ENCODE measurements at places on chromosomes 2 and 18.

GRCh38 chr2:100615886-100616285 lies 53.1 kb downstream of the PDCL3 start:
- no peak for DNase-seq

- DNase-seq = no peak
Measured at GRCh38 chr2:158359846-158360245, 96.7 kb downstream of the CCDC148 start.

GRCh38 chr18:70182548-70182947 lies 22.9 kb downstream of the RTTN start:
- DNase-seq = no peak

DNA sequence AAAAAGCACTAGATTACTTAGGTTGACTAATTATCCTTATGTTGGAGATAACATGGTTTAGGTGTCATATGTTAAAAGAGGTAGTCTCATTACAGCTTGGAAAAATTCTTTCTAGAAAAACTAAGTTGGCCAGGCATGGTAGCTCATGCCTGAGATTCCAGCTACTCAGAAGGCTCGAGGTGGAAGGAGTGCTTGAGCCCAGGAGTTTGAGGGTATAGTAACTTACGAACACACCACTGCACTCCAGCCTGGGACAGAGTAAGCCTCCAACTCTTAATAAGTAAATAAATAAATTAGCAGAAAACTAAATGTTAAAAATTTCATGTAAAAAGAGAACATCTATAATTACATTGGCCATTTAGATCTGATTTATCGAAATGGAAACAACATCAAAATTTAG lies 177.2 kb downstream of the NR4A2 start:
- DNase-seq = no peak

DNA sequence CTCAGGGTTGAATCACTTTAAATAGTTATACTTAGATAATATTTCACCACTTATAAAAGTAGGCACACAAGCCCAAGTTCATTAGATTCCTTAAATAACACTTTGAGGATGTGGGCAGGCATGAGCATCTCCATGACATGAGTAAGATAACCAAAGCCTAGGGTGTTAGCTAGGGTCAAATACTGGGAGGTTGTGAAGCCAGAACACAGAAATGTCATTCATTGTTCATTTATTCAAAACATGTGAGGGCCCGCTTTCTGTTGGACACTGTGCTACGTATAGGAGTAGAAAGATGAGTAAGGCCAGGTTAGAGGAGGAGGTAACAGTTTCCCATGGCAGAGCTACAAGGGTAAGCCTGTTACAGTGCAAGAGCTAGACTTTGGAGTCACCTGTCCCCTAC lies 93.5 kb upstream of the NEDD4L start:
- no peak for DNase-seq

DNA sequence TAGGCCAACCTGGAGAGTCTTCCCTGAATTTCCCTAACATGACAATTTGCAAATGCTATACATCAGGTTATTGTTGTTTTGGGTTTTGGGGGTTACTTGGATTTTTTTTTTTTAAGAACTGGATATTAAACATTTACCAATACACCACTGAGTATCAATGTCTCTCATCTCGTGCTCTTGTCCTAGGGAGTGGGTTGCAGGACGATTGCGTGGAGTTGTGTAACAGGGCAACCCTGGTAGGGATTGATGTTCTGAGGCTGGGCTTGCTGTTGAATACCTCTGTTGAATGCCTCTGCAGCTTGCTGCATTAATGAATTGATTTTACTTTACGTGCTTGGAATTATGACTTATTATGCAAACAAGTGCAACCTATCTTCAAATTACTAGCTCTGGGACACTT lies 18.8 kb upstream of the FOSL2 start:
- DNase-seq = no peak

DNA sequence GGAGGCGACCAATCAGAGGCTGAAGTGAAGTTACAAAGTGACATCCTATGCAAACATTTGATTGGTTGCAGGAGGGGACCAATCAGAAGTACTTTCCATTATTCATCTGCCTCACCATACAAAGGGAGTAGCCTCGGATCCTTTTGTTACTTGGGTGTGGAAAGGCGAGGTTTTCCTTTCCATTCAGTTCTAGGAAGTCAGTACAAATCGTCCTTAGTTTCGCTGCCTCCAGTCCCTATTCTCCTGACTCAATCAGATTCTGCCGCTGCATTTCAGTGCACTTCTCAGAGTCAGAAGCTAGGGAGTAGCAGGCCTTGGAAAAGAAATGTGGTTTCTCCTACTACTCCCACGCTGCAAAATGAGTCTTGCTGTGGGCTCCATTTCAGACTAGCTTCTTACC lies 149.4 kb downstream of the DTNA start:
- no peak for DNase-seq

DNA sequence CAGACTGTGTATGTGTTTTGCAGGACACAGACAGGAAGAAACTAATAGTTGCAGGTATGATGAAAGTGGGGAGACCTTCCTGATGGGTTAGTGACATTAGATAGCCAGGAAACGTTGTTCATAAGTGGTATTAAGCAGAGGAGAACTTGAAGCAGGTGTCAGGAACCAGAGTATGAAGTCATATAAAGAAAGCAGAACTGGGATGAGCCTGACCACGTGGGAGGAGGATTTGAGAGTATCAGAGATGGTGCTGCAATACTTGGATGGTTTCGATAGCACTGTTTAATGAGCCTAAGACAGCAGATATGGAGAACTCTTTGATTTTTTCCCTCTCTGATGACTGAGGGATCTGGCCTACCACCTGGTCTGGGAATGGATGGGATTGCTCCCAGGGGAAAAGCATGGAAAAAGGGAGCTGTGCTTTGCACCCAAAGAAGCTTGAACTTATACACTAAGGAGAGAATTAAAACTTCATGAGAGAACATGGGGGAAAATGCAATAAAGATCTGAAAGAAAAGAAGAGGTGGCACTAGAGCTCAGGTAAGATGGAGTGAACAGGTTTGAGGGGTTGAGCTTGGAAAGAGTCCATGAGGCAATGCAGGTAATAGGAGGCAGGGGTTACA lies 226.0 kb upstream of the LRRTM1 start:
- DNase-seq = no peak

- no peak for DNase-seq
Measured at GRCh38 chr2:235903782-235904584, 264.2 kb downstream of the GBX2 start.

DNA sequence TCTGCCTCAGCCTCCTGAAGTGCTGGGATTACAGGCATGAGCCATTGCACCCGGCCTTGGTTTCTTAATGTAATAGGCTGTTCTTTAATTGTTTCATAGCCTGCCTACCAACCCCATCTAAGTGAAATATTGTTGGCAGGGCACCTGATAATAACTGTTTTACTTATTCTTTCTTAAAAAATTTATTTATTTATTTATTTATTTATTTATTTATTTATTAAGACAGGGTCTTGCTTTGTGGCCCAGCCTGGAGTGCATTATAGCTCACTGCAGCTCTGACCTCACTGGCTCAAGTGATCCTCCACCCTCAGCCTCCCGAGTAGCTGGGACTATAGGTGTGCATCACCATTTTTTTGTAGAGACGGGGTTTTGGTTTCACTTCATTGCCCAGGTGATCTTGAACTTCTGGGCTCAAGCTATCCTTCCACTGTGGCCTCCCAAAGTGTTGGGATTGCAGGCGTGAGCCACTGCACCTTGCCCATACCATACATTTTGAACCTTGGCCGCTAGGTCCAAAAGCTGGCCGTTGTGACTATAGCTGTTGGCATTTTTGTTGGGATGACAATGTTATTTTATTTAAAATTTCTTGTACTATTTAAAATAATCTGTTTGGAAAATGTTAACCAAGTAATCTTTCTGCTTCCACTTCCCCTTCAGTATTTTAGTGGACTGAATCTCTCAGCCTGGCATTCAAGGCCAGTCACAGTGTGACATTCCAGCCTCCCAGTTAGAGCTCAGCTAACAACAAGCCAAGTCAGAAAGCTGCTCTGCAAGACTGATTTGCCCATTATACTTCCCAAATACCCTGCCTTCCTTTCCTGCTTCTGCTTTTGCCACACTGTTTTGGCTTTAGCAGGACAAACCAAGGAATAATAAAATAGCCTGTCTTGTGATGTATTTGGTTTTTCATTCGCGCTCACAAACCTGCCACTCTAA lies 52.4 kb downstream of the BABAM2 start:
- no peak for DNase-seq

DNA sequence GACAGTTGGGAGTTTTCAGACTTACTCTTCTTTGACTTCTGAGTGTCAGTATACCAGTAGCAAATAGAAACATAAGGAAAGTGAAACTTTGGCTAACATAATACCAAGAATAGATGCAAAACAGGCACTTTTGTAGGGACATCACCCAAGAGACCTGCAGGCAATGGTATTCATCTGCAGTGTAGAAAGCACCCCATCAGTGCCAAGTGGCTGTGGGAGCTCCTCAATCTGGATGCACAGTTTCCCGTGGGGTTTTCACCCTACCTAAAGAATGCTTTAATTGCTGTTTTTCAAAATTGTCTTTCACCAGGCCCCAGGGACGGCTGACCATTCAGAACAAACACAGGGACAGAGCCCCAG lies 96.6 kb upstream of the GPR45 start:
- DNase-seq = no peak

GRCh38 chr18:35662293-35663062 lies 80.9 kb downstream of the GALNT1 start:
- no peak for DNase-seq

GRCh38 chr18:74114116-74114515 lies 33.5 kb downstream of the FBXO15 start:
- no peak for DNase-seq

DNA sequence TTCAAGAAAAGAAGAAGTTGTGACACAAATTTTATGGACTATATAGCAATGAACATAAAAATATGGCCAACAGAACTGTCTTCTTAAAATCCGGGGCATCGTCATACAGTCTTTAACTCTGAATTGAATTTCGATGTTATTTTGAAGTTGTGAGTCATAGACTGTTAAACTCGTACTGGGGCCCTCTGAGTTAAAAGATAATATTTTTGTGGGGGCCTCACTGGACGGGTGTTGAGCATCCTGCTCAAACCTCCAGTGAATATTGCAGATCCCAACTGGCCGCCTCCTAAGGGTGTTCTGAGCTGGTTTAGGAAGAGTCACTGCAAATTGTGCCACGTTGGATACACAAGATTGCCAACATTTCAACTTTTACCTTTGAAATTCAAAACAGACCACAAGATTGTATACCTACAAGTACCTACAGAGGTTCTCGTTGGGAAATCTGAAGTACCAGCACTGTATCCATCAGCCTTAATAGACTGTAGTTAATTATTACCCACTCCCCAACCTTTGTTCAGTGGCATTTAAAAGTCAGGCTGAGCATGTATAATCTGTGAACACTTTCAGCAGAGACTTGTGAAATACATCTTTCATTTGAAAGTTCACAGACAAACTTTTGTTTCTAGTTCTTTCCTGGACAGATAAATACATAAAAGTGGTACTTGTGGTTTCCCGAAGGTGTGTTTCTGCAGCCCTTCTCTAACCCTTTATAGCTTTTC lies 27.8 kb downstream of the KLHL23 start:
- peak; percentile 81 for DNase-seq

- no peak for DNase-seq
Measured at GRCh38 chr2:60621688-60622429, 68.4 kb upstream of the BCL11A start.

DNA sequence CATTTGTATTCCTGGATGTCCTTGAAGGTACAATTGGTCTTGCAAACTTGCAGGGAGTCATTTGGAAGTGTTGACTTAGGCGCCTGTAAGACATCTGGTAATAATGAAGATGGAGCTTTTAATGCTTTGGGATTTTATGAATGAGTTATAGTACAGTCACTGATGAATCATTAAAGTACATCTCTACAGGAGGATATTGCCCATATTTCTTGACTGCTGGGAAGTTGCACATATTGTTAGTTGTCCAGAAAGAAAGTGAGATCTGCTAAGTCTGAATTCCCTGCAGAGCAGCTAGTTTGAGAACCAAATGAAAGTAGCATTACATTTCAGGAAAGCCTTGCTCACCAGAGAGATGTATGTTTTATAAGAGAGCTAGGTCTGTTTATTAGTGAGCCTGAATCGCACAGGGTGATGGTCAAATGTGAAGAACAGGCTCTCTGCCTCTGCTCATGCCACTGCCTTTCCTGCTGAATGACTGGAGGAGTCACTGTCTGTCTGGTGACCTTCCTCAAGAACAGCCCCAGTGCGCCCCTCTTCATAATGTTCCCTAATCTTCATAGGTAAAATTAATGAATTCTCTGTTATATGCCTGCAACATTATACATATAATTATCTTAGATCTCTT lies 138.9 kb upstream of the KLHL14 start:
- DNase-seq = no peak

DNA sequence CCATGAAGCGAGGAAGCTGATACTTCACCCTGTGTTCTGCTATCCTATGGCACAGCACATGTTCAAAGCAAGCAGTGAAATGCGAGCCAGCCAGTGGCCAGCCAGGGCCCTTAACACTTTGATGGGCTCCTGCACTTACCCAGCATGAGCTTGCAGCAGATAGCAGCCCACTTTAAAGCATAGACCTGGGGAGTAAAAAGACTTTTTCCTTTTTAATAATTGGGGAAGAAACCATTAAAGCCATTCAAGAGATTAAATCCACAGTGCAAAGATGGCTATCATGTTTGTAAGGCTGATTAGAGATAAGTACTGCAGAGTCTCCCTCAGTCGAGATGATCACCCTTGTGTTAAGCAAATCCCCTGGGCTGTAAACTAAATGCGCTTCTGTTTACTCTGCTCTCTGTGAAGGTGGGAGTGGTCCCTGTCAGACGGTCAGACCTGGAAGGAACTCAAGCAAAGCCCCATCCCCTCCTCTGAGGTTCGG lies 15.7 kb downstream of the CCBE1 start:
- DNase-seq = no peak

DNA sequence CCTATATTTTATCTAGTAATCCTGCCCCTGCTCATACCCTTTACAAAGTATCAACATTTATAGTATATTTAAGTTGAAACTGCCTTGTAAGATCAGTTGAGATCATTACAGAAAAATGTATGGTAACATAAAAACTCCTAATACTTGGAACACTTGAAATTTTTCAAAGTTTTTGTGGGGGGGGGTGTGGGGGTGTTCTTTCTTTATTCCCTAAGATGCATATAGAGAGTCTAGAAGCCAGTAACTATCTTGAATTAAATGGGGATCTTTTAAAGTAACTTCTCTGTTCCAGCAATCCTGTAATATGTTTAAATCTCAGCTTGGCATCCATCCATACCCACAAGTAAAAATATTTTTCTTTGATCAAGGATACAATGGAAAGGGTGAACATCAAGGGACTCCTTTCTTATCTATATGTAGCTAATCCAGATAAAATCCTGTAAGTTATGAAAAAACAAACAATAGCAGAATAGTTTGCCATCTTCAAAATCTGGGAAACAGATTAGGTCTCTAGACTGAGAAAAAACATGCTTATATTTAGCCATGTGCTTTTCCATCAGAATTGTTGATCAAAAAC lies 455.3 kb downstream of the MEIS1 start:
- no peak for DNase-seq

Measured in HuH-7 (cell line).